Right renal pelvis (tissue), 4 donors: ENCODE measurements at places on chromosomes 7 and 10.

- DNase-seq: no peak
Observed at GRCh38 chr10:78910476-78910875, 158.3 kb upstream of the ZMIZ1 start.

- no peak for DNase-seq
Observed at GRCh38 chr10:103443475-103444185, 8.5 kb downstream of the CALHM2 start.

DNA sequence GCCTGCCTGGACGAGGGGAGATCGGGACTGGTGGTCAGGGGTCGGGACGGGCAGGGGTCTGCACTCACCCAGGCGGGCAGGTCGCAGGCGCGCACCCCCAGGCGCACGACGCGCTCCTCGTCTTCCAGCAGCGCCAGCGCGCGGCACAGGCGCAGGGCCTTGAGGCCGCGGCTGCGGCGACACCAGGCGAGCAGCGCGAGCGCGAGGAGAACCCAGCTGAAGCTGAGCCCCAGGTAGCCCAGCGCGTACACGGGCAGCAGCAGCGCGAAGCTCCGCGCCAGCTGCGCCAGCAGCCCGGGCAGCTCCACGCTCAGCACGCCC lies 328 bp downstream of the ESYT2 start:
- no peak for DNase-seq

- no peak for DNase-seq
Observed at GRCh38 chr7:51455513-51455912, 138.9 kb upstream of the COBL start.

- no peak for DNase-seq
Observed at GRCh38 chr7:157881048-157881771, 544.4 kb downstream of the DNAJB6 start.

GRCh38 chr7:50923476-50923875 lies 140.8 kb upstream of the GRB10 start:
- no peak for DNase-seq

- DNase-seq: no peak
Observed at GRCh38 chr10:132396494-132397035, 435 bp upstream of the PWWP2B start.

DNA sequence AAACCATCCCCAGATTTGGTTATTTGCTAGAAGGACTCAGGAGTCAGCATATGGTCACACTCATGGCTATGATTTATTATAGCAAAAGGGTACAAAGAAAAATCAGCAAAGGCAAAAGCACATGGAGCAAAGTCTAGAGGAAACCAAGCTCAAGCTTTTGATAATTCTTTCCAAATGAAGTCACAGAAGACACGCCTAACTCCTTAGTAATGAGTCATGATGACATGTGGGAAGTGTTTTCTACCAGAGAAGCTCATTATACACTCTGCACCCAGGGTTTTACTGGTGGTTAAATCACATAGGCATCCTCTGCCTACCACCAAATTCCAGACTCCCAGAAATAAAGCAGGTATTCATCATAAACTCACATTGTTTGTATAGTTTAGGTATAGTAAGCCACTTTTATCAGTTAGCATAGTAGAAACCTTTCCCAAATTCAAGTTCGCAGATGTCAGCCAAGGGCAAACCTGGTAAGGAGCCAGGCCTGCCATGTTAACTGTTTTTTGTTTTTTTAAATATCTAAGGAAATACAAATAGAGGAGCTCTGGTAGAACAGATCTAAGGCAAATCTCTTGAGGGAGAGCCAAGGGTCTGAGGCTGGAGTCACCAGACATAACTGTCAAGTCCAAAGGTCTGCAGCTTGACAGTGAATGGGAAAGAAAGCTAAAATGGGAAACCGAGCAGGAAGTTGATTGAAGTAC lies 15.4 kb upstream of the HIBADH start:
- no peak for DNase-seq

DNA sequence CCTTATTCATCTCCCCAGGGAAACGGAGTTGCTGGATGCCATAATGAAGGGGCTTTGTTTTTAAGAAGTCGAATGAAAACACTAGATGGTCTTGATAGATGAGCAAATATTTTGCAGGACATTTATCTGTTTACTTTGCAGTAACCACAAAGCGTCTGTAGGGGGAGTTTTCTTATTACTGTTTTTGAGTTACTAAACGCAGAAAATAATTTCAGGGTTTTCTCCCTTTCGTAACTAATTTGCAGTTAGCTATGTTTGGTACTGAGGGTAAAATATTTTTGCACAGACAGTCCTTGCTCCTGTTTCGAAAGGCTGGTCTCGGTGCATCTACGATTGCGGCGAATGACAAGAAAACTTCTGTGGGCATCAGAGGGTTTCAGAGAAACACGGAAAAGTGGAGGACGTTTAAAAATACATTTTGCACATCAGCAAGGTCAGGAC lies 505.6 kb upstream of the MKI67 start:
- DNase-seq: peak; percentile 38

DNA sequence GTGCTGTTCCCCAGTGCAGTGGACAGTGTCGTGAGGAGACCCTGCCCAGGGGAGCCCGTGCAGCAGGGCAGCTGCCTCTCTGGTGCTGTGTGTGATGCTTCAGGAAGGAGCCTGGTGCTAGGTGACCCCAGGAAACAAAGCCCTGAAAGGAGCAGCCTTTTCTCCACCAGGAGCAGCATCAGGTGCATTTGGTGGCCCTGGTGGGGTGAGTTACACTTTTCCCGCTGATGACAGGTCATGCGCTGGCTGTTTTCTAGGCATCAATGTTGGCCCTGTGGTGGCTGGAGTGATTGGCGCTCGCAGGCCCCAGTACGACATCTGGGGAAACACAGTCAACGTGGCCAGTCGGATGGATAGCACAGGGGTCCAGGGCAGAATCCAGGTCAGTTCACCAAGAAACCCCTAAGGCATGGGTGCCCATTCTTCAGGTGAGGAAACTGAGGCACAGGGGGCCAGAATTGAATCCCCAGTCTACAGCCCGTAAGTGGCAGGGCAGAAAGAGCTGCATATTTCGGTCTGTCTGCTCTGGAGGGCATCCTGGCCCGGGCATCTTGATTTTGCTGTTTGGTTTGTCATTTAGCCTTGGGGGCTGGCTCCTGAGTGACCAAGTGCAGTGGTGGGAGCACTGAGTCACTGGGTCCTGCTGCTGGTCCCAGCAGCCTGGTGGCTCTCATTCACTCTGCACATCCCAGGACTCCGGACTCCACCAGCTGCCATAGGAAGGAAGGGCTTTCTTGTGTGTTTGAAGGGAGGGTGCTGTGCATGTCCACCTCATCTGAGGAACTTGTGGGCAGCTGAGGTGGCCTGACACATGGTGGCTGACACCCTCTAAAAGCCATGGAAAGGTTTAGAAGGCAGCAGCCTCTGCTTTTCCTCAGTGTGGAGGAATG lies 136.3 kb downstream of the ADCY1 start:
- no peak for DNase-seq

- no peak for DNase-seq
Observed at GRCh38 chr10:132163278-132163765, 23.4 kb upstream of the DPYSL4 start.

DNA sequence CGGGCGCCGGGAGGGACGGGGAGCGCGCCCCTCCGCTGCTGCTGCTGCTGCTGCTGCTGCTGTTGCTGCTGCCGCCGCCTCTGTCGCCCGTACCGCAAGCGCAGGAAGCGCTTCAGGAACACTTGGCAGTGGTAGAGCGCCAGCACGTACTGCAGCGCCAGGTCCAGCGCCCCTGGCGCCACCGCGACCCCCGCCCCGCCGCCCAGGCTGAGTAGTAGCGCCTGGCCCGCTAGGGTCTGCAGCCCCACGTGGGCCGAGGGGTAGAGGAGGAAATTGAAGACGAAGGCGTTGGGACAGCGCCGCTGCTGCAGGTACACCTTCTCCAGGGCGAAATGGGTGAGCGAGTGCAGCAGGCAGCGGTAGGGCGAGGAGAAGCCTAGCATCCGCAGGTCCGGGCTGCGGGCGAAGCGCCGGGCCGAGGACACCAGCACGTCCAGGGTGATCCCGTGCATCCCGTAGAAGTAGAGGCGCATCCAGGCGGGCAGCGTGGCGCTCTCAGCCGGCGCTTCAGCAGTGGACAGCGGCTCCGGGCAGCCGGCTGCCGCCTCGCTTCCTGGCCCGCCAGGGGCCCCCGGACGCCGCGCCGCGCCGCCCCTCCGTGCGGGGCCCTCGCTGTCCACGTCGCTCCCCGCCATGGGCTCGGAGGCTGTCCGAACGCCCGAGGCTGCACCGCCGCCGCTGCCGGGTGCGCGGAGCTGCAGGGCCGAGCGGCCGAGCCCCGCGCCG lies at the start of gene TMEM229A:
Gene TMEM229A, minus strand, starts transcription at position 699 of the 726 bp plus-strand sequence. Its CDS starts 64 bp downstream, at position 635.
- peak; percentile 23 for DNase-seq

DNA sequence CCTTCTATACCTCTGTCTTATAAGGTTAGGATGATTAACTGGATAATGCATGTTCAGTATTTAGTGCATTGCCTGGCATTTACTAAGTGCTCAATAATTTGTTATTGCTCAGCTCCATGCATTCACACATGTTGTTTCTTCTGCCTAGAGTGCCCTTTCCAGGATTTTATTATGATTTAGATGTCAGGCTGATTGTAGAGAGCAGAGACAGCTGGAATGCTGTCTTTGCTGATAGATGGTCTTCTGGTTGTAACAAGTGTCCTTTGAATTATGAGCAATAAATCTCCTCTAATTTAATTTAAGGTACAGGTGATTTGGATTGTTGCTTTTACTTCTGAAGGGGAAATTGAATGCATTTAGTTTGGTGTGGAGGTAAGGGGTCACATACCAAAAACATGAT lies 548.0 kb downstream of the MAGI2 start:
- DNase-seq: no peak

GRCh38 chr7:55024776-55025175 lies 6.0 kb downstream of the EGFR start:
- DNase-seq: no peak

- DNase-seq: no peak
Observed at GRCh38 chr7:27103489-27104226, 1.2 kb upstream of the HOXA2 start.

DNA sequence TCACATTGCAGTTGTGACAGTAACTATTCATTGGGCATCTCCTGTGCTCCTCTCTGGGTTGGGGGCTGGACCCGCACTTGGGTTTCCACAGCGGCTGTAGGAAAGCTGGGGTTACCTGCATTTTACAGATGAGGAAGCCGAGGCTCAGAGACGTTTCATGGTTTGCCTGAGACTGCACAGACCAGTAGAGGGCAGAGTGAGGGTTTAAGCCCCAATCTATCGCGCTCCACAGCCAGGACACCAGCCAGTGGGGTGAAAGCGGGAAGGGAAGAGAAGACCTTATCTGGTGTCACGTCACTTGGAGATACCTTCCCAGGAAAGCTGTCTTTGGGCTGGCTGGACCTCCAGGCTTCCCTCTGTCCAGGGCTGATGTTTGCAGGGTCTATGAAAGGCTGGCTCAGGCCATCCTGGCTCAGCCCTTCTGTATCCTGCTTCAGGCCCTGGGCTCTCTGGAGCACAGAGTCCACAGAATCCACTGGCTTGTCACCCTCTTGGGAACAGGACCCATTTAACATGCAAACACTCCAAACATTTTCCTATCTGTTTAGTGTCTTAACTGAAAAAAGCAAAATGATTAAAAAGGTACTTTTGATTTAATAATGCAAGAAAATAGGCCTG lies 167.7 kb downstream of the EMX2 start:
- no peak for DNase-seq

- DNase-seq: no peak
Observed at GRCh38 chr10:4082861-4083260, 297.9 kb upstream of the KLF6 start.

DNA sequence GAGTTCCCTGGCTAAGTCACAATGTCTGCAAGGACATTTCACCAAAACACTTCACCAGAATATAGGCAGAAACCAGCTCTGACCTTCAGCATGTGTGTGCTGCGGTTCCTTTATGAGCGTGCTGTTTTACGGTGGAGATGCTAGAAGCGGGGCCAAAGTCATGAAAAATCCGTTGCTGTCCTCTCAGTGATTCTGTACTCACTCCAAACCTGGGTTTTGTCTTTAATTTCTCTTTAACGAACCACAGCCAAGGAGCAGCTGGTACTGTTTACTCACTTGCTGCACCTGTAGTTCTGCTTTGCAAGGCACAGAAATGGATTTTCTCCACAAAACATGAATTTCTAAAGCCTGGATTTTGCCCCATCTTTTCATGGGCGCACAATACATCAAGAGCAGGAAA lies 639.9 kb downstream of the PHTF2 start:
- no peak for DNase-seq

DNA sequence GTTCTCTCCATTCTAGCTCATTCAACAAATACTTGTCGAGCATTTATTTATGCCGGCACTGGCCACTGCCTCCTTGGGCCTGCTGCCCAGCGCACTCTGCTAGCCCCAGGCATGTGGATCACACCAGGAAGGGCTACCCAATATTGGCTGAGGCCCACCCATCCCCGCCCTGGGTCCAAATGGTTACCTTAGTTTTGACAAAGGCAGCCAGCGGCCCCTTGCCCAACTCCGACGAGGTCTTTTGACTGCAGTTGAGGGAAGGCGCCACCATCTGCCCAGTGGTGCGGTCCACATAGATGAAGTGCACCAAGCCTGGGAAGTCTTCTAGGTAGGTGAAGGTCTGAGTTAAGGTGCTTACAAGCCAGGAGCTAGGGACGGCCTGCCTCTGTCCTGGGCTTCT lies 7.2 kb upstream of the PYROXD2 start:
- DNase-seq: no peak

DNA sequence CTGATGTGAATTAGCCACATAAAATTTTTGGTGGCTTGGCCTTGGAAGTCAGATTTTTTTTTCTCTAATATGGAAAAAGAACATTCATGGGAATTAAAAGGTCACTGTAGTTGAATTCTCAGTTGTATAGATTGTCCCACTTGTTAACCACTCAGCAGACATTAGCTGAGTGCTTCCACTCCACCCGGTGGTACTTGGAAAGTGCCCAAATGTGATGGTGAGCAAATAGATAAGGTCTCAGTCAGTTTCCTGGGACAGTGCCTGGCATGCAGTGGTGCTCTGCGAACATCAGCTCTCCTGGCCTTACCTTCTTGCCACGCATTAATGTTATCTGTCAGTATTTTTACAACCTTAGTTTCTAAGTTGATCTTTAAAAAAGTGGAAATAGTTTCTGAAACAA lies 1.4 kb downstream of the ATP5F1C start:
- DNase-seq: no peak

DNA sequence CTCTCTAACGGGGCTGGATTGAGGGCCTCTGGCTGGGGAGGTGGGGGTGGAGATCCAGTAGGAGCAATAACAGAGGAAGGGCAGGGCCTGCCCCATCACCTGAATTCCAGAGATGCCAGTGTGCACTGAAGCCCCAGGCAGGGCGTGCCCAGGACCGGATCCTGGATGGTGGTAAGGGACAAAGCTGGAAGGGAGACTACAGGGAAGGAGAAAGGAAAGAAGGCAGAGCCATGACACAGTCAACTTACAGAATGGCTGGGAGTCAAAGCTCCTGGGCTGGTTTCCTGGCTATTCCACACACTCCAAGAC lies 666 bp downstream of the TMEM139 start:
- DNase-seq: no peak

DNA sequence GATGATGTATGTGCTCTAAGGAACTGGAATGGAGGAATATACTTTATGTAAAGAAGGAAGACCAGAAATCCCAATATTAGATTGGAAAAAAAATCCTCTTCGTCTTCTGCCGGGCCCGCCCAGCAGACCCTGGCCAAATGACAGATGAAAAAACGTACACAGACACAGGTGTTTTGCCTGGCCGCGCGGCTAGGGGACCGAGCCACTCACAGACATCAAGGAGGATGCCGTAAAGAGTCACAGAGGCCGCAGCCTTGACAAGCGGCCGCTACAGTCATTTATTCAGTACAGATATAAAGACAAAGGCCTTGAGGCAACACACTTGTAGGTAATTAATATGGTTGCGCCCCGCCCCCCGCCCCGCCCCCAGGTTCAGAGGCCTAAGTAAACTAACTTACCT lies 594.1 kb downstream of the GRM8 start:
- no peak for DNase-seq
